CD4-positive, alpha-beta T cell treated with Interleukin-4 for 4 hours (primary cell): ENCODE measurements at places on chromosomes 4 and X.

GRCh38 chr4:183747931-183748670 is 89.0 kb downstream of the TRAPPC11 start:
- no peak for DNase-seq

DNA sequence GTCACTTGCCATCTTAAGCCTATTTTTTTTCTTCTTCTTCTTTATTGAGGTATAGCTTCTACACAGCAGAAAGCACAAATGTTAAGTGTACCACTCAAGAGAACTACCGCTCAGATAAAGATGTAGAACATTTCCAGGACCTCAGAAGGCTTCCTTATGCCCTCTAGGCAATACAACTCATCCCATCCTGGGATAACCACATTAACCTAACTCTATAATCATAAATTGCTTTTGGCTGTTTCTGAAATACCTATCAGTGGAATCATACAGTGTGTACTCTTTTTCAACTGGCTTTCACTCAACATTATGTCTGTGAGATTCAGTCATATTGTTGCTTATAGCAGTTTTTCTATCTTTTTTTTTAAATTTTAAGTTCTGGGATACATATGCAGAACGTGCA is 51.7 kb downstream of the ARFIP1 start:
- no peak for DNase-seq

DNA sequence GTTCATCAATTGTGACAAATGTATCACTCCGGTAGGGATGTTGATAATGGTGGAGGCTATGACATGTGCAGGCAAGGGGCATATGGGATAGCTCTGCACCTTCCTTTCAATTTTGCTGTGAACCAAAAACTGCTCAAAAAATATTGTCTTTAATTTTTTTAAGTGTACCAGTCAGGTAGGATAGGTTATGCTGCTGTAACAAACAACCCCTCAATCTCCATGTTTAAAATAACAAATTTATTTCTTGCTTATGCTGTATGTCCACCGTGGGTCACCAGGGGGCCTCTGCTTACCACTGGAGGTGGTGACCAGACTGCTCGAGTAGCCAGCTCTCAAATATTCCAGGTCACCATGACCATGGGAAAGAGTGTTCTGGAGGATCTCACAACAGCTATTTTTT is 23.4 kb upstream of the MSX1 start:
- DNase-seq, result no peak

- DNase-seq, result no peak
These were observed 21.6 kb downstream of the ADD1 start for GRCh38 chr4:2865196-2865780.

DNA sequence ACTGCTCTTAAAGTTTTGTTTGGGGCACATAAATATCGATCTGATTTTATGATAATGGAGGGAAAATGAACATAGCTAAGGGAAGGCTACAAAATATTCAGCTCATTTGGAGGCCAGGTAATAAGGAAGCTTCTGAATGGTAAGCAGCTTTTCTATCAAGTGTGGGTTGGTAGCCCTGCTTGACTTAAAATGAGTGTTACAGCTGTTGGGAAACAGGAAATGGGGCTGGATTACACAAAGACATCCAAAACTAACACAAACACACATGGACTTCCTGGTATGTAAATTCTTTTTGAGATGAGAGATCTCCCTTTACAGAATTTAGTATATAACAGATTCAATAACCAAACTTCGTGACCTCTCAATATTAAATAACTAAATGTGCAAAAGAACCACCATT is 58.0 kb downstream of the FGF16 start:
- no peak for DNase-seq

DNA sequence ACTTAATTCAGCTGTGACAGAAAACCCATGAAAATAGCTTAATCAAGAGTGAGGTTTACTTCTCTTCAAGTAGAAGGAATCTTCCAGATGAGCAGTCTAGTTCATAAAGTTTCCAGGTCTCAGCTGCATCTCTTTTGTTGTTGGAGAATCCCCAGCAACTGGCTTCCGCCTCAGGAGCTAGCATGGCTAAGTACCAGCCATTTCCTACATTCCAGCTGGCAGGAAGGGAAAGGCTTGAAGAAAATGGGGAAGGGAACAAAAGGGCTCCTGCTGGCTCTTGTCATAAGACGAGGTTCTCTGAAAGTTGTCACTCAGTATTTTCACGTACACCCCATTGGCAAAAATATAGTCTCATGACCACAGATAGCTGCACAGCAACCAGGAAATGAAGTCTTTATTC is 27.3 kb upstream of the TRIM2 start:
- DNase-seq, result no peak
